ENCODE measurements at places on chromosomes 7 and 10.

DNA sequence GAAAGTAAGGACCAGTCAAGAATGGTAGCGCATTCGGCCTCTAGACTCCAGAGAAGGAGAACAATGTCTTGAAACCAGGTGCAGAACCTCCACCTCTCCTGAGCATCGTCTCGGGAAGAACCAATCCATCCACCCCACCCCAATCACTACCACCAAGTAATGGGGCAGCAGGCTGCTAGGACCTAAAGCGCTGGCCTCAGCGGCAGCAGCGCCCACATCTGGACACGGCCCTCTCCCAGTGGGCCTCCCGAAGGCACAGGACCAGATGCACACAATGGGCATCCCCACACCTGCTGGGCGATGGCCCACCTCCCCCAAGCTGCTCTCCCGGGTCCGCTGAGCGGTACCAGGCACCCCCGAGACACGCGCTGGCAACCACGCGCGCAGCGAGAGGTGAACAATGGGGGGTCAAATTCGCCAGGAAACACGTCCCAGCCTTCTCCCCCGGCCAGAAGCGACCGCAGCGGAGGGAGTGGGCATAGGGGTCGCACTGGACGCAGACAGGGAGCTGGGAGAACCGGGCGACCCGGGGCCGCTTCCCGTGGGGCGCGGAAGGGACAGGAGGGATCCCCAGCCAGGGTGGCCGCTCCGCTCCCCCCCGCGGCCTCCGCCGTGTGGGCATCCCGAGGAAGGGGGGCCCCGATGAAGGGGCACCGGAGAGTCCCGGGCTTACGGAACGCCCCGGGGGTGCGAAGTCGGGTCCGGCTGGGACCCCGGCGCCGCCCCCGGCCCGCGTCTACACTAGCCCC is 506 bp downstream of the CTTNBP2 start:
- DNase-seq, result peak; percentile 53

DNA sequence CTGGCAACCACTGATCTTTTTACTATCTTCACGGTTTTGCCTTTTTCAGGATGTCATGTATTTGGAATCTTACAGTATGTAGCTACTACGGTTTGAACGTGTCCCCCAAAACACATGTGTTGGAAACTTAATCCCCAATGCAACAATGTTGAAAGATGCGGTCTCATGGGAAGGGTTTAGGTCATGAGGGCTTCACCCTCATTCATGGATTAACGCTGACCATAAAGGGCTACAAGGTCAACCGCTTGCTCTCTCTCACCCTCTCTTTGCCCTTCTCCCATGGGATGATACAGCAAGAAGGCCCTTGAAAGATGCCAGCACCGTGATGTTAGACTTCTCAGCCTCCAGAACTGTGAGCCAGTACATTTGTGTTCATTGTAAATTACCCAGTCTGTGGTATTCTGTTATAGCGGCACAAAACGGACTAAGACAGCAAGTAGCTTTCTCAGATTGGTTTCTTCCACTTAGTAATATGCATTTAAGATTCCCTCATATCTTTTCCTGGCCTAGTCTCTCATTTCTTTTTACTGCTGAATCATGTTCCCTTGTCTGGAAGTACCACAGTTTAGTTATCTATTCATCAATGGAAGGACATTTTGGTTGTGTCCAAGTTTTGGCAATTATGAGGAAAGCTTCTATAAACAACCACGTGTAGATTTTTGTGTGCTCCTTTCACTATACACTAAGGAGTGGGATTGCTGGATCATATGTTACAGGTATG is 3.0 kb upstream of the CRYGN start:
- DNase-seq, result no peak

DNA sequence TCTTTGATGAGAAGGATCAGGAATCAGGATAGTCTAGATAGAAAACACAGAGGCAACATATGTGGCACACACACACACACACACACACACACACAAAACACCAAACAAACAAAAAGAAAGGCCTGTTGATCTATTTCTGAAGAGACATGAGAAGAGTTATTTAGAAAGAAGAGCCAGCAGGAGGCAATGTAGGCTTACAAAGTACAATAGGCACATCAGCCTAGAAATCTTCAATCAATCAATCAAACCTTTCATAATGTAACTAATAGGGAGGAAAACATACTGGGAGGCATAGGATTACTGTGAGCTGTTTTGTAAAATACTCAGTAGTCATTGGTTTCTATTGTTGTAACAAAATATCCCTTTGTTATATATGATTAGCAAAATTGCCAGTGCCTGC is 47.3 kb upstream of the TES start:
- no peak for DNase-seq

GRCh38 chr7:100221231-100221718 is 1.5 kb downstream of the PVRIG start:
- DNase-seq, result no peak

DNA sequence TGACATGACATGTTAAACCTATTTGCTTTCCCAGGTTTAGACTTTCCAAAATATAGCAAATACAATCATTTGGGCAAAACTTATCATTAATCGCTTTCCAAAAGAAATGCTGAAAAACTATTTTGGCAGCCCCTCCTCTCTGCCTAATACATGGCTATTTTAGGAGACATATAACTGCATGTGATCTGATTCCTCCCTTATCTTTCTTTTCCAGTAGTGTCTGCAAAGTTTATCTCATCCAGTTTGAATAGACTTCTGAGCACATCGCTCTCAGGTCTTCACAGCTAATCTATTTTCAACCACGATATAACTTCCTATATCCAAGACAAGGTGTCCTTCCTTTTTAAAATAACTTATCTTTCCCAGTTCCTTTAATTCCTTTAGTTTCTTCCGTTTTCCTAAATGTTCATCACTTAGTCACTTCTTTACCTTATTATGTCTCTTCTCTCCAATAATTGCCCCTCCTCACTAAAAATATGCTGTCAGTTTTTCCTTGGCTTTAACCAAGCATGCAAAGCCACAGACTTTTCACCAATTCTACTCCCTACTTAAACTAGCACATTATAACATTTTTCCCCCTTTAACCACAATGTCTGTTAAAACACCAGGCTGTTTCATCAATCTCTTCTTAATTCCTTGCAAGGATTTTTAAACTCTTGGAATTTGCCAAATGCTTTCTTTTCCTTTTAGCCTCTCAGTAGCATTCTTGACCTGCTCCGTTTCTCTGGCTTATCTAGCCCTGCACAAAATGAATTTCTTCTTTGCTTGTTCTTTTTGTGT is 24.4 kb downstream of the GNG11 start:
- no peak for DNase-seq

DNA sequence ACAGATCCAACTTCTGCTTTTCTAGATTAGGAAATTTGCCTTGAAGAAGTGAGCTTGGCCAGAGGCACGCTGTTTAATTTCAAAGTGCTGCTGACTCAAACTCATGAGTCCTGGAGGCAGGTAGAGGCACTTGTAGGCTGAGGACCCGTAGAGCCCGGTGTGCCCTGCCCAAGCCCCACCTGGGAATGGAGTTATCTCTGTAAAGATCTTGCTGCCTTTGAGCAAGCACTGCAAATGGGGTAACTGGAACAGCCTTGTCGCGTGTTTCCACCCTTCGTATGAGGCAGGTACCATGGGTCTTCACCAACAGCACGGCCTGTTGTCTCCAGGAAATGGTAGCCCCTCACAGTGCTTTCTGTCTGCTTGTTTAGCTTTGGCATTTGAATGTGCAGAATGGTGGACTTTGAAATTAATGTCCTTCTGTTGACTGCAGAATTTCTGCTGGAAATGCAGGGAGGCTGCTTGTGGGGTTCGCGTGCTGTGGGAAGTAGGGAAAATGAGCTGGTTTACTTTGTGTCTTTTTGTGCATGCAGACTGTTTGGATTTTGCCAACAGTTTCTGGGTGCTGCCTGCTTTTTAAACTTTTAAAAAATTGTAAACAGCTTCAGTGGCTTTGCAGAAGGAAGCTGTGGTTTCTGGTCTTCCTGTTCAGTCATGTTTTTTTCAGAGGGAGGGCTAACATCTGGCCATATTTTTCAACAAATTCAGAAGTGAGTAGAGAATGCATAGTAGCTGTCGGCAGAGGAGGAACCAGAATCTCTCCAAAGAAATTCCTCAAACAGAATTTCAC is 27.2 kb downstream of the CCM2 start:
- no peak for DNase-seq

- no peak for DNase-seq
Measured at GRCh38 chr10:23088609-23089008, 6.8 kb upstream of the MSRB2 start.

DNA sequence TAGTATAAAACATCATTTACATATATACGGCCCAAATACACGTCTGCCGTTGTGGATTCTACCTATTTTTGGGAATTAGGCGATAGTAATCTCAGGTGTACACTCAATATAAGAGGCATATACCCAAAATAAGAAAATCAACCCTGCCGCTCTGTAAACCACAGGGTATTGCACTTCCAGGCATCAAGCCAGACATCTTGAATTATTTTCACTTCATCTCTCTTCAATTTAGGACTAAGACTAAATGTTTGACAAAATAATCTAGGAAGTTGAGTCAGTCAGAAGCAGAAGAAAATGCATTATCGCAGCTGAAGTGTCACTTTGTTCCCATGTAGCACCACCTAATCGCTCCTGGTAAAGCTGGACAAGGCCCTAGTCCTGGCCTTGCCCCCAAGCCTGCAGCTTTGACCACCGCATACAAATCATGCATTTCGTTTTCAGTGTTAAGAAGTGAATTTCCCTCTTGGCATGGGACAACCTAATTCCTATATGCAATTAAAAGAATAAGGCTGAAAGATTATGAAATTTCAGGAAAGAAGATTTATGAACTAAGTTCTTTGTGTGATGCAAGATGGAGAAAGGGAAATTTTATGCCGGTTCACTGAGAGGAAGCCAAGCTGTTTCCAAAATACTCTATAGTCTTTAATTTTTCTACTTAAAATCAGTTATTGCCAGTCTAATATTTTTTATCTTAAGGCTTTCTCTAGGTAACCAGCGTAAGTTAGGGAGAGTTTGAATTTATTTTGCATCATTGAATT is 26.0 kb downstream of the CABCOCO1 start:
- DNase-seq, result no peak

GRCh38 chr10:114379631-114380041 is 24.7 kb downstream of the AFAP1L2 start:
- DNase-seq, result no peak

DNA sequence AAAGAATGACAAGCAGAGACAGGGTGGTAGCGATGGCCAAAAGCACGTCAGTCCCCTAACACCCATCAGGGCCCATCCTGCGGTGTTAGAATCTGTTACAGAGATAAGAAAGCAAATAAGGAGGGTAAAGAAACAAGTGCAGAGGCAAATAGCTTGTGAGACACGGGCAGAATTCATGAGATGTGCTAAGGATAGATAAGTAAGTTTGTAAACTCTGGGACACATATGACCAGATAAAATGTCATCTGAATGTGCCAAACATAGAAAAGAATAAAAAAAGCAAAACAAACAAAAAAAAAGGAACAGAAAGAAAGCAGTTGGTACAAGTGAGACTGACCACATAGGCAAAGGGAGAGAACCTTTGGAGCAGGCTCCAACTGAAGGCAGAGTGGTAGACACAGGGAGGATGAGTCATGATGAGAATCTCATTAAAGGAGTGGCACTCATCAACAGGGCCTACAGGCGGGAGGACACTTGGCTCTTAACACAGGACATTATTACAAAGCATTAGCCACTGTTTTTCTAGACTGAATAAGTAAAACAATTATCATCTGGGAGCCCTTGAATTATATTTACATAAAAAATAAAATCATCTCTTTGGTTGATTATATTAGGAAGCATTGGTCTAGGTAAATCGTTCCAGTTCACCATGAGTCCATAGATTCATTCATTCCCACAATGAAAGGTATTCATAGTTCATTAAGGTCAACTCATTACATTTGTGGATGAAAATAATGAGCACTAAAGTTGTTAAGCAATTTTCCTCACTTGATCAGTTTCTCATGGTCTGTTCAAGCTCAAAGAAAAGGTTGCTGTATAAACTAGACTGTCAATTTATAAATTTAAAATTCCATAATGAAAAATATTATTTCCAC is 21.5 kb upstream of the EPHB6 start:
- no peak for DNase-seq

GRCh38 chr7:738723-739454 is 11.8 kb upstream of the PRKAR1B start:
- DNase-seq, result no peak

DNA sequence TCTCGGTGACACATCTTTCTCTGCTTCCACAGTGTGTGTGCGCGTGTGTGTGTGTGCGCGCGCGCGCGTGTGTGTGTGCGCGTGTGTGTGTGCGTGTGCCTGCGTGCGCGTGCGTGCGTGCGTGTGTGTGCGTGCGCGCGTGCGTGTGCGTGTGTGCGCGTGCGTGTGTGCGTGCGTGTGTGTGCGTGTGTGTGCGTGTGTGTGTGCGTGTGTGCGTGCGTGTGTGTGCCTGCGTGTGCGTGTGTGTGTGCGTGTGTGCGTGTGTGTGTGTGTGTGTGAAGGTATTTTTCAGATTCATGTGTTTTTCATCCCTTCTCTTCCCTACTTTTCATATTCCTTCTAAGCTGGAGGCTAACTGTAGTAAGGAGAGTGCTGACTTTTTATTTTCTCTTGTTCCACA is 148.4 kb downstream of the CREB5 start:
- DNase-seq, result no peak

DNA sequence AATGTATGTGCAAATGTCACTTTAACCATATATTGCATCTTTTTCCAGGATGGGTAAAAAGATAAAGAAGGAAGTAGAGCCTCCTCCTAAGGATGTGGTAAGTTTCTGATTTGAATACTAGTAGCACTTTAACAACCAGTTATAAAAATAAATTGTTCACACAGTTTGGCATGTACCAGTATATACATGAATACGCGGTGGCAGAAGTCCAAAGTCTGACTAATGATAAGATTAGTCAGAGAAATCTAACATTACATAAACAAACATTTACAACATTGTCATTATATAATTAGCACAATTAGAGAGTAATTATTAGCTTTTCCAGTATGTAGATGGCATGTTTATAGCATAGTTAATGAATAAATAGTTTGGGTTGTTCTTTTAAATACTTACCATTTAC is 4.1 kb downstream of the ARMC3 start:
- DNase-seq, result no peak

GRCh38 chr7:17230099-17230807 is 68.2 kb upstream of the AHR start:
- DNase-seq, result no peak

- no peak for DNase-seq
Measured at GRCh38 chr7:18684916-18685315, 189.4 kb downstream of the HDAC9 start.

GRCh38 chr7:130286881-130287280 is 6.1 kb upstream of the CPA4 start:
- no peak for DNase-seq

GRCh38 chr10:131086094-131086493 is 225.4 kb downstream of the TCERG1L start:
- no peak for DNase-seq

DNA sequence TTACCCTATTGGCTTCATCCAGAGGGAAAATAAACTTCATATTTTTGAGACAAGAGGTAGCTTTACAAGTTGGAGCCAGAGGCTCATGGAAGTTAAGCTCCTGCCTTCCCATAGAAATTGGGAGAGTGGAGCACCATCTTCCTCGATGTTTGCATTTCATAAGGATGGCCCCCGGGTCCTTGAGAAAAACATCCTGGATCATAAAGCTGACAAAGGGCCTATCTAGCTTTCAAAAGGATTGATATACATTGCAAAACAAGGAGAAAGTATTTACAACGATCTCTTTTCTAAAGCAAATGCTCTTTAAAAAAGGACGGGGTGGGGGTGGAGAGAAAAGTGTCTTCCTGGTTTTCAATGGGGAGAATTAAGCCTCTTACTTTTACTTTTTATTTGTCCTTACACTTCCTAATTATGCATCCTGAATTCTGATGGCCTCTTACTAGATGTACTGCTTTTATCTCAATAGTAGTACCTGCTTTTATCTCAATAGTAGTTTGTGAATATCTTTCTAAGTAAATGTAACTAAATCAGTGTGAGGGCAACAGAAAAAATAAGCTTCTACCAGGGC is 65.6 kb downstream of the PTPRZ1 start:
- no peak for DNase-seq

Data from NCI-H748 treated with DMSO at 0.1 percent for 48 hours (cell line).